Muscle of back (tissue), 13 donors: ENCODE measurements at places on chromosomes 5 and 9.
A peak's percentile ranks its signal among the peaks of the same experiment; 100 is the strongest.

- DNase-seq: no peak
Measured at GRCh38 chr5:78221964-78222451, 72.5 kb downstream of the AP3B1 start.

DNA sequence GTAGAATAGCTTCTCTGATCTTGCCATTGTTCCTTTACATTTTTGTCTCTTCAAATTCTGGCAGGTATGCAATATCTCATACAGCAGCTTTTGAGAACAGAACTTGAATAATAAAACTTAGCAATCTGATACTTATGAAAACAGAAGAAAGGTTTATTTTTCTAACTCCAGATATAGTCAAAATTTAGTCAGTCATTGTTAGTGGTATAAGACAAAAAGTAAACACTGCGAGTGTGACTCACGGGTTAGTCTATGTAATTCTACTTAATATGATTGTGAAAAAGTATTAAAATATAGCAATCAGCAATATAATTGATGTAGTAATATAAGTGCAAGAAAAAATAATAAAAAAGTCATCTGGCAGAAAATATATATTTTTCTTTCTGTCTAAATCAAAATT lies 910.4 kb downstream of the DNAH5 start:
- no peak for DNase-seq

- no peak for DNase-seq
Measured at GRCh38 chr5:38473008-38473407, 83.4 kb downstream of the LIFR start.

- DNase-seq: peak; percentile 77
Measured at GRCh38 chr9:90099262-90099963, 494.6 kb downstream of the GADD45G start.

GRCh38 chr5:148974642-148975327 lies 88.1 kb downstream of the SH3TC2 start:
- no peak for DNase-seq

DNA sequence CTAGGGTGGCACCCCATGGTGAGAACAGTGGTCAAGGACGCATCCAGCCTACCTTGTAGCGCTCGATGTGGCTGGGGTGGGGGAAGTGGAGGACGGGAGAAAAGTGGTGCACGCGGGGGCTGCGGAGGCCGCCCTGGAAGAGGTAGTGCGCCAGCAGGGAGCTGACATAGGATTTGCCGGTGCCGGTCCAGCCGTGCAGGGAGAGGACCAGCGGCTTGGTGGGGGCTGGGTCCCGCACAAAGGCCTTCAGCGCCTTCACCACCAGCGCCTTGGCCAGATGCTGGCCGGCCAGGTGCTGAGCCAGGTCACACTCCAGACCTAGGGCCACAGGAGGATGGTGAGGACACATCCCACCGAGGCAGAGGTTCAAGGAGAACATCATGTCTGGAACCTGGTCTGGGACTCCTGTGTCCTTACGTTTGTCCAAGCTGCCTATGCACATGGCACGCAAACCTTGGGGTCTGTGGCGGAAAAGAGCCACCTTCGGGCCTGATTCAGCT lies 797 bp downstream of the TOR2A start:
- peak; percentile 26 for DNase-seq

DNA sequence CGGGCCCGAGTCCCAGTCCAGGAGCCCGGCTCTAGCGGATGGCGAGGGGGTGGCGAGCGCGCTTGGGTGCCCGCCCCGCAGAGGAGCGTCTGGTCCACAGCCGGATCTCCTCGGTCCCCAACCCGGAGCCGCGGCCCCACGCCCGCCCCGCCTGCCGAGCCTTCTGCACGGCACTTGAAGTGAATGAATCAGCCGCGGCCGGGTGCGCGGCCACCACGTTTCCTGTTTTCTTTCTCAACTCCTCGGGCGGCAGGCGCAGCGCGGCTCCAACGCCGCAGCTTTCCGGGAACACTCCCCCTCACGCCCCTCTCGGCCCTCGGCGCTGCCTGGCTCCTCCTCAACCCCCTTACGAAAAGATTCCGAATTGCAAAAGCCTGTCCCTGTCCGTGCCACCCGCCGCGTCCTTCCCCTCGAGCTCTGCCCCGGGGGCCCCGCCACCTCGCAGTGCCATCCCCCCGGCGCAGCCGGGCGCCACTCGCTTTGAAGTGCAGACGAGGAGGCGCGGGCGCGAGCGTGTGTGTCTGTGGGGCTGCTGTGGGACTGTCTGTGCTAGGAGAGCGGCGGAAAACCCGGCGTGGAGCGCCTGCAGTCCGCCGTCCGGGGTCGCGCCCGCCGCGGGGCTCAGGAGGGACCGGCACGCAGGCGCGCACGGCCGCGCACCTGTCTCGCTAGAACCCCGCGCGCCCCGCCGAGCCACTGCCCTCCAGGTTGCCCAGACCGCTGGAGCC lies 456.6 kb downstream of the RAB3C start:
- DNase-seq: peak; percentile 69

GRCh38 chr9:136411378-136411777 lies 920 bp downstream of the PMPCA start:
- no peak for DNase-seq

DNA sequence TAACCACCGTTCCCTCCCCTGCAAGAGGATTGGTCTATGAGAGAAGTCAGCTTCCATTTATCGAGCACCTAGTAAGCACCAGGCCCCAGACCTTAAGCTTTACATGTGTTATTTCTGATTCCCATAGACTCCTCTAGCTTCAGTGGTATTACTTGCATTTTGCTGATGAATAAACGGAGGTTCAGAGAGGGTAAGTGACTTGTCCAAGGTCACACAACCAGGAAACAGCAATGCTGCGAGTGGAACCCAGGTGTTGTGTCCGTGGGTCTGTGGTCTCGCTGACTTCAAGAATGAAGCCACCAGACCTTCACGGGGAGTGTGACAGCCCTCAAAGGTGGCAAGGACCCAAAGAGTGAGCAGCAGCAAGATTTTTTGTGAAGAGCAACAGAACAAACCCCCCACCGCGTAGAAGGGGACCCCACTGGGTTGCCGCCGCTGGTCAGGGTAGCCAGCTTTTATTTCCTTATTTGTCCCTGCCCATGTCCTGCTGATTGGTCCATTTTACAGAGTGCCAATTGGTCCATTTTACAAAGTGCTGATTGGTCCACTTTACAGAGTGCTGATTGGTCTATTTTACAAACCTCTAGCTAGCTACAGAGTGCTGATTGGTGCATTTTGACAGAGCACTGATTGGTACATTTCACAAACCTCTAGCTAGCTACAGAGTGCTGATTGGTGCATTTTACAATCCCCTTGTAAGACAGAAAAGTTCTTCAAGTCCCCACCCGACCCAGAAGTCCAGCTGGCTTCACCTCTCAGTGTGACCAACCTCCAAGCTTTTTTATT lies 29.1 kb upstream of the KCNIP1 start:
- no peak for DNase-seq

DNA sequence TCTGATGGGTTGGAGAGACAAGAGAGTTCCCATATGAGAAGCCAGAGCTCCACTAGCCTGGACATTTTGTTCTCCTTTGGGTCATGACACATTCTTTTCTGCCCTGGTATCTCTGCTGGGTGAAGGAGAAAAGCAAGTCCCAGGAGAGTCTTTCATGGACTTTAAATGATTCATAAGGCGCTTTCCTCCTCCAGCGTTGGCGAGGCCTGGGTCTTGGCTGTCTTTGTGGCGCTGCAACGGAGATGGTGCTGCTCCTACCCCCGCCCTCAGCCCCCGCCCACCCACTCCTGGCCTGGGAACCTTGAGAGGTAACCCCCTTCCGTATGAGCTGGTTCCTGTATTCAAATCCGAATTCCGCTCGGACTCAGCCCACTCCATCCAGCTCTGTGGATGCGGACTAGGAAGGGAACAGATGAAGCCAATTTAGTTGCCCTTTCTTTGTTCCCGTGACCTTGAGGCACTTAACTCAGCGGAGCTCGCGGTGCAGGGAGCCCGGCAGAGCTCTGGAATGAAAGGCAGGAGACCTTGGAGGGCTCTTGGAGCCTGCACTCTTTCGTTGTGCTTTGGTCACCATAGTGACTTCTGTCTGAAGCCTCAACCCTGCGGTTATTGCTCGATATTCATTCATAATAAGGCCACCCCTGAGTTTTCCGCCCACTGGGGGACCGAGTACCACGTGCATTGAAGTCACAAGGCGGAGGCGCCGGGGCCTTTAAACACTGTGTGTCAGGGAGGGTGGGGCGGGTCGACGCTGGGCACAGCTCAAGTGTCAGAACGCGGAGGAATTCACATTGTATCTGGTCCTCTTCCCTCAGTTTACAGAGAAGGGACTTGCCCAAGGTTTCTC lies 14.0 kb upstream of the PWWP2A start:
- DNase-seq: no peak

- DNase-seq: no peak
Measured at GRCh38 chr5:120152472-120152871, 311.6 kb upstream of the PRR16 start.

- DNase-seq: no peak
Measured at GRCh38 chr5:6603643-6604042, 29.2 kb downstream of the NSUN2 start.

- DNase-seq: no peak
Measured at GRCh38 chr9:137206602-137207001, 1.1 kb downstream of the NDOR1 start.

GRCh38 chr5:142611154-142611553 lies 74.7 kb downstream of the FGF1 start:
- peak; percentile 79 for DNase-seq

DNA sequence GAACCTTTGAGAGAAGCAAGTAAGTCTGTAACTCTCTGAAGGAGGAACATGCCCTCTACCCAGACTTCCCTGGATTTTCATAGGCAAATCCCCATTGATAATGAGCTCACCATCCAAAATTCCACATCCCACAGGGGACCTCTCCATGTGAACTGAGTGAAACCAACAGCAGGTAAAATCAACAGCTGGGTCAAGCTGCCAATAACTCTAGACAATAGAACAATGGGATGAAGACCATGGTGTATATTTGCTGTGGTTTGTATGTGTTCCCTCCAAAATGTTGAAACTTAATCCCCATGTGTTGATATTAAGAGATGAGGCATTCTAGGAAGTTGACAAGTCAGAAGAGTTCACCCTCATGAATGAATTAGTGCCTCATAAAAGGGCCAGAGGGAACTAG lies 110.2 kb upstream of the MYO10 start:
- no peak for DNase-seq

DNA sequence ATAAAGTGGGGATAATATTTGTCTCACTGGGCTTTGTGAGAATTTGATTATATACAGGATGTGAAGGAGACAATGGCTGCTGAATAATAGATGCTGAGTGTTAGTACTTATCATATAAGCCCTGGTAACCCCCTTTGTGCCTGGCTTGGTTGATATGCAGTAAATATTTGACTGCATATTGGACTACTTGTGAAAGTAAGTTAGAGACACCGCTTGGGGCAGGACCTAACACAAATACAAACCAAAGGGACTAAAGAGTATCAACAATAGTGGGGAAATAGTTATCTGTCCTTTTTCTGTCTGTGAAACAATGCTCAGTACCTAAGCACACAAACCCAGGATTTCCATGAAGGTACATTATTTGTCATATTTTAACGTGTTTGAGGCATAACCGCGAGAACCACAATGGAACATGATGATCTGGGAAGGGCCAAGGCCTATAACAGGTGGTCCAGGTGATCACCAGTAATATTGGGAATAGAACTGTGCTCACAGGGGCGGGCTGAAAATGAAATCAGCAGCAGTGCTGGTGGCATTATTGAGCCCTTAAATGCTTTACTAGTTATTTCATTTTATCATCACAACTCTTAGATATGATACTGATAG lies 138.2 kb upstream of the SMARCA2 start:
- no peak for DNase-seq

- no peak for DNase-seq
Measured at GRCh38 chr9:75467142-75467541, 378.8 kb downstream of the OSTF1 start.

GRCh38 chr5:177020033-177020432 lies 2.5 kb upstream of the ZNF346 start:
- no peak for DNase-seq

- DNase-seq: no peak
Measured at GRCh38 chr9:6655036-6655435, 9.5 kb upstream of the GLDC start.

DNA sequence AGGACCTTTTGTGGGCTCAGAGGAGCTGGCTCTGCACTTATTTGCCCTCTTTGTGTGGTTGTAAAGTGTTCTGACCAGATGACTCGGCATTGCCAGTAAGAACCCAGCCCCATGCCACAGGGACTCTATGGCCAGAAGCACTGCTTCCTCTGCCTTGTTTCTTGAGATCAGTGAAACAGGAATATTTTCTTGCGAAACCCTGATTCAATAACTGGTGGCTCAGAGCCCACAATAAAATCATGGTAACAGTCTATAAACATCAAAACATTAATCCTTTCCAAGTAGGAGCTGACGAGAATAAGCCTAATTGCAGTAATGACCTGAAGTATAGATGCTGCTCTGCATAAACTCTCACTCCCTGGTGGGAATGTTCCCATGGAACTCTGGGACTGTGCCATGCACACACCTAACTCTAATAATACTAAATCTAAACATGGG lies 344.3 kb downstream of the ZNF608 start:
- peak; percentile 37 for DNase-seq

DNA sequence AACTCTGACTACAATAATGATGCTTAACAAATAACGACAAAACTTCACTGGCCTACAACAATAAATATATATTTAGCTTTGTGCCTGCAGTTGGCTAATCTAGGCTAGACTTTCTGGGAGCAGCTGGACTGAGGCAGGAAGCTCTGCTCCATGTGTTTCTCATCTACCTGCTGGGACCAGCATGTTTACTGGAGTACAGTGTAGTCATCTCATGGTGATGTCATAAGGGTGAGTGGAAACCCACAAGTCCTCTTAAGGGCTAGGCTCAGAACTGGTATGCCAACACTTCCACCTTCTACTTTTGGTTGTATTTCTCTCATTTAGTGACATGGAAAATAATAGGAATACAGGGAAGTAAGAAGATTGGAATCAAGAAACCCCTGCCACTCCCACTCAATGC lies 85.7 kb upstream of the NIPBL start:
- no peak for DNase-seq

GRCh38 chr5:923281-923873 lies 30.7 kb downstream of the TRIP13 start:
- peak; percentile 52 for DNase-seq

DNA sequence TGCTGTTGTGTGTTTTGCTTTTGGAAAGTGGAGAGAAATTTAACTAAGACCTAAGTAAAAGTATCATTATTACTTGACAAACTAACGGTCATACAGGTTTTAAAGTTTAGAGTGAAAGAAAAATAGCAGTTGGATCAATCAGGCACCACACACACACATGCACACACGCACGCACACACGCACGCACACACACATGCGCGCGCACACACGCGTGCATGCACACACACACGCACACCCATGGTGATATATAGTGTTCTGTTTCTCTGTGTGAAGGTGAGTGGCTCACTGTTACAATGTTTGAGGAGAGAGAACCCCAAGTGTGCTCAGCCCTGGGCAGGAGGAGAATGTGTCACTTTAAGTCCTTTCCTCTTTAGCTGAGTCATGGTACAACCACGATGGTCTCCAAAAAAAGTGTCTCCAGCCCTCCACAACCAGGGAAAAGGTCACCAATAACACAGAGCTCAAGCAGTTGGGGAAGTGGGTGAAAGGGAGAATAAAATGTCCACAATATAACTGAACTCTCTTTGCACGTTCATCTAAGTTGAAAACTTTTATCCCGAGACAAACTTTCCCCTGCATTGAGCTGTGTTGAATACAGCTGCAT lies 3.2 kb downstream of the ZNF366 start:
- DNase-seq: no peak

- peak; percentile 95 for DNase-seq
Measured at GRCh38 chr5:34656001-34656699, at the start of gene RAI14. TSS of gene RAI14 (plus strand) at chr5:34656328. CDS start at chr5:34686920, 30,592 bp downstream.
